ENCODE measurements at places on chromosomes 12 and 14. TPM values are rescaled to one million over a fixed set of nuclear protein-coding genes. Genes with fewer than 3 reads are reported as not detected.

EFCAB11 gene
- 13.9 TPM for total RNA-seq

ACVRL1 gene
- total RNA-seq: 4.4 TPM

MTERF2 gene
- total RNA-seq: 1.5 TPM

TNFAIP2 gene
- 124 TPM for total RNA-seq

DNA sequence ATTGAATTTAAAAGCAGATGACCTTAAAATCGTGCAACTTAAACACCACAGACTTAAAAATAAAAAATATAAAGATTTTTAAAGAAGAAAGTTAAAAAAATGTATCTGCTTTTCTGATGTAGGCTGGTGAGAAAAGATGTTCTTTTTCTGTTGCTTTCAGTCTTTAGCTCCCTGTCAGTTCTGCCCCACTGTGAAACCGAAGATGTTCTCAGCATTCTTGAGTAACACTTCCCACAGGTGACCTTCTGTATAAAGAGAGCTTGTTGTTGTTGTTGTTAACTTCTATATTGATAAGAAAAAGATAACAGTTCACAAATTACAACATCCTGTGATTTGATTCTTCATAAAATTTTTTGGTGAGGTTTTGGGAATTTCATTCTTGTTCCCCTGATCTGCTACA is 377.9 kb upstream of the RGS6 start:
- DNase-seq: no peak

DNA sequence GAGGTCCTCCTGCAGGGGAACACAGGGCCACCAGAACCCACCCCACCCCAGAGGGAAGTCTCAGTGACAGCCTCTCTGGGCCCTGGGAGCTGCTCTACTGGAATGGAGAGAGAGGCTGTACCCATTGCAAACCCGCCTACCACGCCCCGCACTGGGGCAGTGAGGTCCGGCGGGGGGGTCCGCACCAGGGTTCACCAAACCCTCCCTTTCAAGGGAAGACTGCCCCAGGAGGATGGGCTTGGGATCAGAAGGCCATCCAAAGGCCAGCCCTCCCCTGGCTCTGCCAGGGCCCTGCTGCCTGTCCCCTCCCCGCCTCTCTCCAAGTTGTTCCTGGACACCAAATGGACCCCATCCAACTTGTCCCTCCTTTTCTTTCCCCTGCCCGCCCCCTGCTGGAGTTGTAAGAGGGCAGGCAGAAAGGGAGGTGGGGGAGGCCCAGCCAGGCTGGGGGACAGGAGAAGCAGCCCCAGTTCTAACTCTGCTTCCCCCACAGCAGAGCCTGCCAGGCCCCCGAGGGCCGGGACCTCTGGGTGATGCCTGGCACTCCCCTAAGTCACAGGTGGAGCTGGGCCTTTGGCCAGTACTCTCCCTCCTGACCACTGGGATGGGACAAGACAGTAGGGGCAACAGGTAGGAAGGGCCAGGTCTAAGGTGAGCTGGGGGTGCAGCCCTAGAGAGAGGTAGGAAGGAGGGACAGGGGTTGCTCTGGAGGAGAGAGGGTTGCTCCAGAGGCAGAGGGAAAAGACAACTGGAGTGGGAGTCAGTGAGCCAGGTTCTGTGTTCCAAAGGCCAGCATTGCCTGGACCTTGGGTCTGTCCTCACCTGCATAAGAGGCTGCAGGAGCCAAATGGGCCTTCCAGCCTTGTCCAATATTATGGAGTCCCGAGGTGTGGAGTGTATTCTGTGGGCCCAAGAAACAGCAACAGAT is 3.2 kb upstream of the DIO3 start:
- DNase-seq: no peak

GRCh38 chr12:124582108-124582424 is 14.7 kb upstream of the NCOR2 start:
- no peak for DNase-seq

DNA sequence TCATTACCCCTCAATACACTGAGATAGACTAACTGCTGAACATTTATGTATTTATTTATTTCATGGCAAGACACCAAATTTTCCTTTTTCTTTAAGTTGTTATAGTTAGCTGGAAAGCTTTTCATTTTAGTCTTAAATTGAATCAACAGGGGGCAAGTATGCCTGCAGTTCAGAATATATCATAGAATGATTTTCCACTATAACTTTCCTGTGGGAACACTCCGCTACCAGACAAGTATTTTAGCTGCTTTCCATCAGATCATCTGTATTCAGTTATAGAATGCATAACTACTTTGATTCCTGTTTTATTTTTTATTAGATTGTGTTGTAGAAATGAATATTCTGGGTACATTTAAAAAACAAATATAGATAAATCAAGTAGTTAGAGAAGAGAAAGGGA is 102.0 kb downstream of the SLC6A15 start:
- DNase-seq: no peak

GRCh38 chr12:108700833-108701541 is 30.3 kb downstream of the CORO1C start:
- DNase-seq: no peak

- DNase-seq: no peak
These were observed 4.1 kb downstream of the BMP4 start for GRCh38 chr14:53952533-53952932.

DNA sequence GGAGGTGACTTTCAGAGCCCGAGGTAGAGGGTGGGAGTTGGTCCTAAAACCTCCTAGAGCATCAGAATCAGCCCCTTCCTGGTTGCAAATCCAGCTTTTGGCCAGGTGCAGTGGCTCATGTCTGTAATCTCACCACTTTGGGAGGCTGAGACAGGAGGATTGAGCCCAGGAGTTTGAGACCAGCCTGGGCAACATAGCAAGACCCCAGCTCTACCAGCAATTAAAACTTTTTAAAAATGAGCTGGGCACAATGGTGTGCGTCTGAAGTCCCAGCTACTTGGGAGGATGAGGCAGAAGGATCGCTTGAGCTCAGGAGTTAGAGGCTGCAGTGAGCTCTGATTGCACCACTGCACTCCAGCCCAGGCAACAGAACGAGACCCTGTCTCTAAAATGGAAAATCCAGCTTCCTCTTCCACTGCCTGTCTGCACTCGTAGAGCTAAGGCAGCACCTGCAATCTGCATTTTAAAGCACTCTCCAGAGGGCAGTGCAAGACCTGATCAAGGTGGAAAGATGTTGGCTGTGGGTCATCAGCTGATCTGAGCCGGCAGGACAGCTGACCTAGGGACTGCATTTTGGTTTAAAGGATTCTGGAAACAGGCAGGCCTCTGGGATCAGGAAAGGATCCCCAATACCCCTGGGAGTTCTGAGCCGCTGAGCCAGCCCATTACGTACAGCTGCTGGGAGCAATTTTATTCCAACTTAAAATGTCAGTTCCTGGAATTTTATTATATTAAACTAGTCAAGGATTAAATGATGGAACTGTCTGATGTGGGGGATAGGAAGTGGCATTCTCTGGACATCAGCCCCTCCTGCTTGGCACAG is 1.8 kb upstream of the TESC start:
- DNase-seq: no peak

GRCh38 chr12:53739214-53740129 is 12.2 kb upstream of the CALCOCO1 start:
- no peak for DNase-seq

DNA sequence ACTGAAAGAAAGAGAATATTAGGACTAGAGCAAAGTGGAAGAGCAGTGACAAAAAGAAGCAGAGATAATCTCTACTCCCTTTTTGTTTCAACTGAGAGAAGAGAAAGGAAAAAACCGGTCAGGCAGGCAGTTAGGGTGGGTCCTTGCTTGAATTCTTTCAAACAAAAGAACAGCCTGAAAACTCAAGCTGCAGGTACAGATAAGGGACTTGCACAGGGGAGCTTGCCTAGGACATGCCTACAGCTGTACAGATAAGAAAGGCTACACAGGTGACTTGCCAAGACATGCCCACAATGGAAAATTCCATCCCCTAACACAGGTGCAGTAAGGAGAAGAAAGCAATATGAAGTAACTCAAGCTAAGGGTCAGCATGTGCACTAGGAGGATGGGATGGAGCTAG is 532.2 kb upstream of the MIS18BP1 start:
- no peak for DNase-seq

GRCh38 chr12:109740694-109741245 is 27.1 kb downstream of the FAM222A start:
- DNase-seq: no peak

DNA sequence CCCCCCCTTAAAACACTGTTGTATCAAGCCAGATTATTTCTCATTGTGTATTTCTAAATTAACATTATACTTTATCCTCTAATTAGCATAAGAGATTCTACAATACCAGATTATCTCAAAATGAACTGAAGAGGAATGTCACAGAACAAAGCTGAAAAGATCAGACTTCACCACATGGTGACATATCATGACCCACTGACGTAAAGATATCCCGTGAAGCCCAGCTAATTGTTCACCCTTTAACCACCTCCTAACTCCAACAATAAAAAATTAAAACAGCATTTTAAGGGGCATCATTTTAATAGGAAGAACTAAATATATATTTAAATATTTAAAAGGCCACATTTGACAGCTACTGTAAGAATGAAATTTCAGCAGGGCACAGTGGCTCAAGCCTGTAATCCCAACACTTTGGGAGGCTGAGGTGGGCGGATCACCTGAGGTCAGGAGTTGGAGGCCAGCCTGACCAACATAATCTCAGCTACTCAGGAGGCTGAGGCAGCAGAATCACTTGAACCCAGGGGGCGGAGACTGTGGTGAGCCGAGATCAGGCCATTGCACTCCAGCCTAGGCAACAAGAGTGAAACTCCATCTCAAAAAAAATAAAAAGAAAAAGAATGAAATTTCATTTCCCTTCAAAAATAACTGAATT is 29.0 kb downstream of the CDK17 start:
- no peak for DNase-seq

DNA sequence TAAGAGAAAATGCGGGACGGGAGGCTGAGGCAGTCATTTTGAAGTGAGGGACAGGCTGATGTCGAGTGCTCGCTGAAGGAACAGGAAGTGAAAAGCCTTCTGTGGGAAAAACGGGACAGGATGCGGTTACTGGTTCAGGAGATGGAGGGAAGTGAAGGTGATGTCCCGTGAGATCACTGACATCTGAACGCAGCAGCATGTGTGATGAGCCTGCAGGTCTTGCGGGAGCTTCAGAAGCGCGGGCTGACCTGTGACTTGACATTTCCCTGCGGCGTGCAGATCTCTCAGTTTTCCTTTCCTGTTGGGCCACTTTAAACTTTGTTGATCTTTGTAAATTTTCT is 77.8 kb downstream of the DDX51 start:
- no peak for DNase-seq
